ENCODE measurements at places on chromosomes 4 and X.

DNA sequence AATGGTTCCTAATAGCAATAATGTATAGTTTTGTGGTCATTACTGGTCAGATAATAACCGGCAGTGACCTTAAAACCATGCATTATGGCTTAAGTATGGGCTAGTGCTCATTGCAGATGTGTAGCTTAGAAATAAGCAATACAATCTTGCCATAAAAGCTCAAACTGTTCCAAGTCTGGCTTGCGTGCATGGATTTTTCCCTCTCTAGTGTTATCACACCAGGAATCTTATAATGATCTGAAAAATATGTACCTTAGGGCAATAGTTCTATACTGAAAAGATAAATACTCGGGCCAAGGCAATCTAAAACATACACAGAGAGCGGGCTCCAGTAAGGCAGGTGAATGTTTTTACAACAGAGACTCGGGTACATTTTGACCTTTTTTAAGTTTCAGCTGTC, 157.8 kb downstream of the DHX15 start:
- DNase-seq: no peak

GRCh38 chr4:89001647-89002445, 55.1 kb downstream of the FAM13A start:
- DNase-seq: no peak

DNA sequence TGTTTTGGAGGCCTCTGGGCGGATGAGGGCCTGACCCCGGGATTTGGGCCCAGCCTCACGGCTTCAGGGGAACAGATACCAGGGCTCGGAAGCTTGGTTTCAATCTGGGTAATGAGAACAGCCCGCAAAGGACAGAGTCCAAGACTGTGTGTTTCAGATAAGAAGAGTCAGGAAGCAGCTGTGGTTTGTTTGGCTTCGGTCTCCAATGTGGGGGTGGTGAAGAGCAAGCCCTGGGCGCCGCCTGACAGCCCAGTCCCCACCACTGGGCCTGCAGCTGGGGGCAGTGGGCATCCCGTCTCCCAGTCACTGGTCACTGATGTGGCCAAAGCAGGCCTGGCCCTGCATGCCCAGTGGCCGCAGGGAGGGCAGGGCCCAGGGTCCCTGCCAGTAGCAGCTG, 9.1 kb downstream of the WFS1 start:
- no peak for DNase-seq

GRCh38 chrX:99798936-99799335, 611.1 kb downstream of the PCDH19 start:
- no peak for DNase-seq

GRCh38 chr4:16695896-16696295, 202.5 kb downstream of the LDB2 start:
- DNase-seq: no peak

DNA sequence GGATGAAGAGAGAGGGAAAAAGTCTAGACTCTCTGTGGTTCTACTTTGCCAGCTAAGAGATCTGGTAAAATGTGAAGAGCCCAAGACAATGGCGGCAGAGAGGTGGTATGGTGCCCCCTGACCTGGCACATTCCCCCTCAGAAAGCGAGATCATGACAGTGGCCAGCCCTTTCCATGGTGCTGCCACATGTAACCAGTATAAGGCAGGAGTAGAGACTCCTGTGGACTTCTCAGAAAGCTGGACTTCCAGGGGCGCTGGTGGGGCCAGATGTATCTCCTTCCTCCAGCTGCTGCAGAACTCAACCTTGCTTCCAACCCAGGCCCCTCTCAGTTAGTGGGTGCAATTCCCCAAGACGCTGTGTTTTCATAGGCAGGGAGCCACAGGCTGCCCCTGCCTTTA, 9.6 kb downstream of the CTAG1A start:
- no peak for DNase-seq

DNA sequence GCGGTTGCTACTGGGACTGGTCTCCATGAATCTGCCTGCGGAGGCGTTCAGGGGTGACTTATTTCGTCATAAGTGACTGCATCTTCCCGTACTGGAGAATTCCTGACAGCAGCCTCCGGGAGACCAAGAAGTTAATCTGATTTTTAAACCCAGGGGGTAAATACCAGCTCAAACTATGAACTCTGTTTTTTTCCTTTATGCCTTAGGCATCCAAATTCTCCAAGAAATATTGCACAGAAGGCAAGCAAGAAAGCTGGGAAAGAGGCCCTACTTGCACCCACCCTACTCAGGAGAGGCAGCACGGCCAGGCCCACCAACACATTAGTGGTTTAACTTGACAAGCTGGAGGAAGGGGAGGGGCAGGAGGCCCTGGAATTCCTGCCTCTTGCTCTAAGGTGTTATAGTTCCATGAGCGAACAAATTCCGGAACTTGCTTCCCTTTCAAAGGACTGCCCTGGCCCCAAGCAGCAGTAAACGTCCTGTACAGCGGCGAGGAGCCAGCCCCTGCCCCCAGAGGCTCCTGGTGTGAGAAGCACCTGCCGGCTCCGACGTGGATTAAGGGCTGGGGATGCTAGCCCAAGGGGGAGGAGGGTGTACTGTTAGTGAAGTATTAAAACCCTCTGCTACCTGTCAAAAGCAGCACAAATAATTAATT, 177.2 kb downstream of the AFAP1 start:
- DNase-seq: no peak

DNA sequence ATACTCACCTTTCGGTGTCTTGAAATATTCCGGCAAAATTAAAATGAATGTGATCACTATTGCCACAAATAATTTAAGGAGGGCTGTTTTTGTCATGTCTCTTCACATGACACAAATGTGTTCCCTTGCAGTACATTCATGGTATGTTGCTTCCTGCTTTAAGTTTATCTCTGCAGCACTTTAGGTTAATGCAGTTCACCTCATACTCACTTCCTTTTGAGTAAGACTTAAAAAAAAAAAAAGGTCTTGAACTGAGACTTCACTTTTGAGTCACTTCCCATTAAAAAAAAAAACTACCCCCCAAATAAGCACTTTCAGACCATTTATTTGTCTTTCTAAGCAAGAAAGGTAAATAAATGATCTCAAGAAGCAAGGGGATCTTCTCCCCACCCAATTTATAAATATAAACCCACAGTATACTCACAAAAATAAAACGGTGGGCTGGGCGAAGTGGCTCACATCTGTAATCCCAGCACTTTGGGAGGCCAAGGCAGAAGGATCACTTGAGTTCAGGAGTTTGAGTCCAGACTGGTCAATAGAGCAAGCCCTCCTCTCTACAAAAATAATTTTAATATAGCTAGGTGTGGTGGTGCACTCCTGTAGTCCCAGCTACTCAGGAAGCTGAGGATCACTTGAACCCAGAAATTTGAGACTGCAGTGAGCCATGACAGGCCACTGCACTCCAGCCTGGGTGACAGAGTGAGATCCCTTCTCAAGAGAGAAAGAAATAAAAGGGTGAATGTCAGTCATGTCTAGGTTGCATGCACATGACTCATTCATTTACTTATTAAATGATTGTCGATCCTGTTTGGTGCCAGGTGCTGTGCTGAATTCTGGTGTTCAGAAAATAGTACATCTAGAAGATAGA, at the start of gene TMEM156:
TSS of gene TMEM156 (minus strand) at position 192 of the 868 bp plus-strand sequence. CDS start at position 96, 96 bp downstream.
- no peak for DNase-seq

DNA sequence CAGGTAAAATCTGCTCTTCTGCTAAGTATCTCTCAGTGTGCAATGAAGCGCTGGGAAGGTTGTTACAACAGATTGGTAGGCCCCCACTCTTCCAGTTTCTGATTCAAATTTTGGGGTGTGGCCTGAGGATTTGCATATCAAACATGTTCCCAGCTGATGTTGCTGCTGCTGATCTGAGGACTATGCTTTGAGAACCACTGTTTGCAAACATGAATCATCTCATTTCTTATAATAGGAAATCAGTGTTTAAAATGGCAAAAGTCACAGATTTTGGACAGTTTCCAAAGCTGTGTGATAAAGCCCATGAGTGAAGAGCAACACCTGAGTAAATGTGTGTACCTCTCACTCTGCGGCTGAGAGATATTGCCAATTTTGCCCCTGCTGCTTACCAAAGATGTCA, 36.2 kb upstream of the NDNF start:
- no peak for DNase-seq

- no peak for DNase-seq
These were observed 33.6 kb upstream of the TBC1D9 start for GRCh38 chr4:140789759-140790158.

DNA sequence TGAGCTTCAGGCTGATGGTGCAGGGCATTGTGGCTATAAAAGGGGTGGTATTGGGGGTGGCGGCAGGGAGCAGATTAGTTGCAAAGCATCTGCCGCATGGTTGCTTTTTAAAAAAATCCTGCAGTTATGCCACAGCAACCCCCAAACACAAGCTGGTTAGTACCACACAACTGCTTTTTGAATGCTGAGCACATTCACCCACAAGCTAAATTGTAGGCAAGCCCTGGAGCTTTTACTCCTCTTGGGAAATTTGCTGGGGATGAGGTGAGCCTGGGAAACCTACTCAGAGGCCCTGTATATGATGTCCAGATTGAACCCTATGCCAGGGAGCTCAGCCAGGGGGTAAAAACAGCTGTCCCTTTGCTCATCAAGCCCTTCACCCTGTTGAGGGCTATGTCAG, 33.8 kb upstream of the TRIM2 start:
- no peak for DNase-seq

DNA sequence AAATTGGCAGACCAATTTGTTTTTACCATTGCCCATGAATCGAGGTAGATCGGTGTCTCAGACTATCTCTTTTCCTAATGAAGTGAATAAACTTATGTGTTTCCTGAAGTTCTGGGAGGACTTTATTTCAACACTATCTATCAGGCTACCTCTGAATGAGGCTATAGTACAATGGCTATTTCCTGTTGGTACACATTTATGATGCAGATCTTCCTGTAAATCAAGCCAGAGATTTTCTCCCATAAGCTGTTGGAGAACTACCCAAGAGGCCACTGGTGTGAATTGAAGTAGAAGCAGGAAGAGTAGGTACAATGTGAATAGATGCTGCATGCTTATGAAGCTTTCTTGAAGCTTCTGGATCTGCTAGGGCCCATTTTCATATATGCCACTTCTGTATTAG, 16.0 kb downstream of the TXK start:
- DNase-seq: no peak

- DNase-seq: no peak
These were observed 17.0 kb downstream of the DYNLT3 start for GRCh38 chrX:37830371-37830770.

DNA sequence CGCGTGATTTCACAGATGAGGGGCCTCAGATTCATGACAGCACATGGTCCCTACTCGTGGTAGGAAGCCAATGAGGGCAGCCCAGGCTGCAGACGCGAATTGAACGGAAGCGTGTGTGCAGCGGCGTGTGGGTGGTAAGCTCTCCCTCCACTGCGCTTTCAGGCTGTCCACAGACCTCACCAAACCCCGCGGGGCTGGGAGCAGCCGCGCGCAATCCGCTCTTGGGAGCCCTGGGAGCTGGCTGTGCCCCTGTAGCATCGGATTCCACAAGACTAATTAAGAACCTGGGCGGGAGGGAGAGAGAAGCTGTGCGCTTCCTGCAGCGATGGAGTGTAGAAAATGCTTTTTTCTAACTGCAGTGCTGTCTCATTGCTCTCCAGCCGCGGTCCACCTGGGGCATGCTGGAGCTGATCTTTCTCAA, 134.9 kb downstream of the STOX2 start:
- no peak for DNase-seq

DNA sequence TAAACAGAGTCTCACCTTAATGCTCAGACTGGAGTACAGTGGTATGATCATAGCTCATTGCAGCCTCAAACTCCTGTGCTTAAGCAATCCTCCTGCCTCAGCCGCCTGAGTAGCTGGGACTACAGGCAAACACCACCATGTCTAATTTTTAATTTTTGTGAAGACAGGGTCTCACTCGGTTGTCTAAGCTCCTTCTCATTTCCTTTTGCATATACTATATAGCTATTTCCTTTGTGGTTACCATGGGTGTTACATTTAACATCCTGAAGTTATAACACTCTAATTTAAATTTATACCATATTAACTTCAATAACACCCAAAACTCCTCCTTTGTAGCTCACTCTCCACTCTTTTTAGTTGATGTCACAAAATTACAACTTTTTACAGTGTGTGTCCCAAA, 114.3 kb downstream of the DCK start:
- DNase-seq: no peak

DNA sequence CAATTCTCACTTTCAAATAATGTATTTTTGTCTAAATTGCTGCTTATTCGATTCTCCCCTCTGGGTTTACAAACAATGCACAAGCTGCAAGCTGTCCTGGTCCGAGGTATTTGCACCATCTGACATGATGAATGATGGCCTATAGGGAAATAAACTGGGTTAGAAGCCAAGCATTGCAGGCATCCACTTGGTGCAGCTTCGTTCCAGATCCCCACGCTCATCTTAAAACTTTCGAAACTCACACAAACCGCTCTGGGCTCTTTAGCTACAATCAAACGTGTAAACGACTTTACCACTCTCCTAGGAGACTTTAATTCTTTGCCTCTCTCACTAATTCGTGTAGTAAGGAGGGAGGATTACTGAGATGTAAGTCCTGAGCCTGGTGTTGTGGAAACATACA, 19.0 kb downstream of the PHKA2 start:
- no peak for DNase-seq

GRCh38 chr4:71270901-71271300, 67.9 kb upstream of the SLC4A4 start:
- no peak for DNase-seq

DNA sequence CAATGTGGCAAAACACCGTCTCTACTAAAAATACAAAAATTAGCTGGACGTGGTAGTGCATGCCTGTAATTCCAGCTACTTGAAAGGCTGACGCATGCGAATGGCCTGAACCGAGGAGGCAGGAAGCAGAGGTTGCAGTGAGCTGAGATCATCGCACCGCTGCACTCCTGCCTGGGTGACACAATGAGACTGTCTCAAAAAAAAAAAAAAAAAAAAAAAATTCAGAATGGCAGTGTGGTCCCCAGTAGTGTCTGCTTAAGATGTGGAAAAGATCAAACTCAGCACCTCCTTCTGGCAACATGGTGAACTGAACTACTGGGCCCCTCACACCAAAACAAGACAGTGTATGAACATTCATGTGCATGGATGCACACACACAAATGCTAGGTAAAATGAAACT, 32.2 kb downstream of the SMS start:
- no peak for DNase-seq

DNA sequence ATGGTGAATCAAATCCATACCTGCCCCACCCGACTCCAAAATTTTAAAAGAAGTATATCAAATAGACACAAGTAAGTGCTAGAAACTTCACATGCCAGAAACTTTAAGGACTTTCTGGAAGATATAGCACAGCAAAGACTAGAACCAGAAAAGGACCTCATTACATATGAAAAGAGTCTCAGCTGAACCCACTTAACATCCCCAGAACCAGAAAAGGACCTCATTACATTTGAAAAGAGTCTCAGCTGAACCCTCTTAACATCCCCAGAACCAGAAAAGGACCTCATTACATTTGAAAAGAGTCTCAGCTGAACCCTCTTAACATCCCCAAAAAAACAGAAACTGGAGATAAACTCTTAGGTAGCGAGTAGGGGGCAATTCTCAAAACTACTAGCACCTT, 32.3 kb downstream of the STPG2 start:
- no peak for DNase-seq

- DNase-seq: no peak
These were observed 139.9 kb downstream of the CPXCR1 start for GRCh38 chrX:88886908-88887307.

GRCh38 chr4:112287258-112287989, 1.7 kb upstream of the TIFA start:
- DNase-seq: no peak
